ENCODE measurements at places on chromosomes 6 and 20.
A peak's percentile ranks its signal among the peaks of the same experiment; 100 is the strongest.

- no peak for DNase-seq
Measured at GRCh38 chr6:3627956-3628835, 123.3 kb downstream of the PXDC1 start.

- DNase-seq: no peak
Measured at GRCh38 chr6:10850728-10851127, 12.4 kb upstream of the MAK start.

DNA sequence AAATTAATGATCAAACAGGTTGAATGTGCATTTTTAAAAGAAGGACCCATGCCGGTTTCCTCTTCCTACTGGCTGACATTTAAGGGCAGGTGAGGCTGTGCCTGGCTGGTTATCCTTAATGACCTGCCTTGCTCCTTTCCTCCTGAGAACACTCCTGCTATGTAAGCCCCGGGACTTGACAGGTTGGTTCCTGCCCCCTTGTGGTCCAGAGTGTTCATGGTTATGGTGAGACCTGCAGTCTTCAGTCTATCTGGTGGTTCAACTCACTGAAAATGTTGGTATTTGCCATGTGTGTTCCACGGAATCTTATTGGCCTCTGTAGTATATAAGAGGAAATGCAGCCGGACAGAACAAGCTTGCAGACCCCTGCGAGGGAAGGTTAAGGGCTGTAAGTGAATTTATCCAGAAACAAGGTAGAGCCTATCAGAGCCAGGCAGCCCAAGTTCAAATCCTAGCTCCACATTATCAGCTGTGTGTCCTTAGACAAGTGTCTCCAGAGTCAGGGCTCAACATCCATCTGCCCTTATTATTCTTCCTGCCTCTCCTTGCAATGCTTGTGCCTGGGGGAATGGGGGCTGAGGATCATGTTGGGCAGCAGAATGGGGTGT, 5.2 kb upstream of the BPIFA3 start:
- peak; percentile 66 for DNase-seq

DNA sequence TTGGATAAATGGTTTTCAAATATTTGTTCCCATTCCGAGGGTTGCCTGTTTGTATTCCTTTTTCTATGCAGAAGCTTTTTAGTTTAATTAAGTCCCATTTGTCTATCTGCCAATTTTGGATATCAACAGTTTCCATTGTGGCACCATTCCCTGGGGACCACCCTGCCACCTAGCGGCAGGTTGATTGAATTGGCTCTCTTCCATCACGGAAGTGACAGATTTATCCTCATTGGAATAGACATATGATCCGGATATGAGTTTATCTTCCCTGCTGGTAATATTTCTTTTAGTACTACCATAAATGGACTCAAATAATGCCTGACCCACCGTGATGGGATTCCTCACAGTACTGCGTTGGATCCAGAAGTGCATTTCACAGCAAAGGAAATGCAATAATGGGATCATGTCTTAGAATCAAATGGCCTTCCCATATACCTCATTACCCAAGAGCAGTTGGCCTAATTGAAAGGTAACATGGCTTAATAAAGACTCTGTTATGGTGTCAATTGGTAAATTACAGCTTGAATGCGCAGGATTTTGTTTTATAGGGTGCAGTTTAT, 327.0 kb downstream of the BMP2 start:
- DNase-seq: no peak

GRCh38 chr6:3251462-3252314, 7.1 kb upstream of the PSMG4 start:
- peak; percentile 94 for DNase-seq

Data from D721Med (cell line).